ENCODE measurements at places on chromosomes 4 and X.

- peak; percentile 23 for DNase-seq
These were observed 172.2 kb downstream of the PPARGC1A start for GRCh38 chr4:23717528-23718248.

DNA sequence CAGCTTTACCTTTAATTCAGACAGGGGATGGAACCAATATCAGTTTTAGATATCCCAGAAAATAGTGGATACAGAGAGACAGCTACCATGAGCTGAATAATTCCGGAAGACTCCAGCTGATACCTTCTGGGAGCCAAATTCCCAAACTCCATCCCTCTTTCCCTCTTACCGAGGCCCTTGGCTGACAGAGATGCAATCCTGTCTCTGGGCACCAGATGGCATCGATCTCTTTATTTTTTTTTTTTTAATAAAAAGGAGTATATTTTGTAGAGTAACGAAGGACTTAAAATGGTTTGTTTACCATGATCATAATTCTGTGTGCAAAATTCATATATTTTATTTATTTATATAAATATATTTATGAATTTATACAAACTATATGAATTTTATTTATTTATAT is 31.0 kb downstream of the RAB40A start:
- no peak for DNase-seq

DNA sequence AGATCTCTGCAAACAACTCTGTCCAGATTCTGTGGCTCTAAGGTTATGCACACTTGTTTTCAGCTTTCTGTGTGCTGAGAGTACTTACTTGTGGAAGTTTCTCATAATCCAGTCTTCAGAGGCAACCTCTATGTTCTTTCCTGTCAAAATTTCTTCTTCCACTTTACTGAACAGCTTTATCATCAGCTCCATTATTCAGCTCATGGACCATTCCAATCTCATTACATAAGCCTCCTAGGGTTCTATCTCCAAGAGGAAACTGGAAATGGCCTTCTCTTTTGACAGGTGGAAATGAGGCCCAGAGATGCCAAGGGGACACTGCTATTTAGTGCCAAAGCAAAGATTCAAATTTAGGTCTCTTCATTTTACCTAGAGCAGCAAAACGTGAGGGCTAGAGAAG is 61.3 kb downstream of the CHRDL1 start:
- no peak for DNase-seq

DNA sequence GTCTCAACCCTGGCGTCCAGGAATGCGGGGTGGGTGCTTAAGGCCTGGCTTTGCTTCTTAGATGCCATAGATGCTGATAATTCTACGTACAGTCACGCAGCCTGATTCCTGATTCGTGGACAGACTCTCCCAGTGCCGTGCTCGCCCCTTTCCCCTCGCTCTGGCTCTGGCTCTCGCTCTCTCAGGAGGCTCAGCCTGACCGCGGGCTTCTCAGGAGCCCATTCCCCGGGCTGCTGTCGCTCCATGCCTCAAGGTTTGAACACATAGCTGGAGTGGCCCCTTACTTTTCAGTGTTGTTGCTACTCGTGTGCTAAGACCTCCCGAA is 59.2 kb upstream of the ZC4H2 start:
- DNase-seq: no peak

- no peak for DNase-seq
These were observed 300.9 kb downstream of the FAM47A start for GRCh38 chrX:33831211-33831610.

- no peak for DNase-seq
These were observed 55.9 kb downstream of the FHDC1 start for GRCh38 chr4:152992027-152992426.

DNA sequence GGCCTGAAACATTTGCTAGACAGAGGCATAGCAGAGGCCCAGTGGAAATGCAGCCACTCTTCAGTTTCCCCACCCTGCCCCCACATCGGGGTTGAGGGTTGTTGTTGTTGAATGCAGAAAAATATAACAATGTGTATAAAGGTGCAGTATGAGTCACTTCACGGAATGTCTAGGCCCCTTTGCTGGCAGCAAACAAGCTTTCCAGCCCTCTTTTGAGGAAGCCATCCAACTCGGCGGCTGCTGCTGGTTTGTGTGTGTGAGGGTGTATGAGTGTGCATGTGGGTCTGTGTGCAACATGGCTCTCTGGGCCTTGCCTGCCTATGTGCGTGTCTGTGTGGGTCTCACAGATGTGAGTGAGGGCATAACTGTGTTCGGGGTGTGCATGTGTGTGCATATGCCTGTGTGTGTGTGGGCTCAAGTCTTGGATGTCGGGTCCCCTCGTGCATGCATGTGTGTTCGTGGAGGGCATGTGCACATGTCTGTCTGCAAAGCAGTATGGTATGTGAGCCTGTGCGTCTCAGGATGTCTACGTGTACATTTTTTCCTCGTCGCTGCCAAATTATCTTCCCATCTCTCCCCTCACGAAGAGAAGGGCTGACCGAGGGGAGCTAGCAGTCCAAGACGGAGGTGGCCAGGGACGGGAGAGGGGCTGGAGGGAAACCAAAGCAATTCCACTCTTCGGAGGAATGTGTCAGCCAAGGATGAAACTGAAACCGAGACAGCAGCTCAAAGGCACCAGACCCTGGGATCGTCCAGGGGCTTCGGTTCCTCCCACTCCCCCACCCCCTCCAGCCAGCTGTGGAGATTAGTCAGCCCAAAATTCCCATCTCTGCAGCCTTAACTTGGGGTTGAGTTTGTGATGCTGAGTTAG is 8.4 kb upstream of the ELF4 start:
- no peak for DNase-seq

GRCh38 chr4:83013902-83014301 is 3.3 kb upstream of the LIN54 start:
- DNase-seq: no peak

DNA sequence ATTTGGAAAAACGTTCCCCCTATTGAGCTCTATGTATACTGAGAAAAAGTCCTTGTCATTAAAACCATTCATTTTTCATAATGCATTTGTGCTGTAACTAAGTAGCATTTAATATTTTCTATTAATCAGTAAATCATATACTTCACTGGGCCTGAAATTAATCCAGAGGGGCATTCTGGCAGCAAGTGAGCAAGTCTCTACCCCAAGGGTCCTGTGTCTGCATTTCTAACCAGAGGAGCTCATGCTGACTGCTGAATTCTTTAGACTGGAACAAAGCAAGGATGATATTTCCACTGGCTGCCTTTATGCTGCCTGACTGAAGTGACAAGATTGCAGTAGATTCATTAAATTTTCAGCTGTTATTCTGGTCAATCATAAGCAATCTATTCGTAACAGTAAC is 246.5 kb downstream of the SLITRK2 start:
- no peak for DNase-seq

GRCh38 chr4:10582059-10582686 is 102.4 kb downstream of the CLNK start:
- peak; percentile 37 for DNase-seq

GRCh38 chr4:48556268-48556667 is 66.2 kb downstream of the ZAR1 start:
- no peak for DNase-seq

DNA sequence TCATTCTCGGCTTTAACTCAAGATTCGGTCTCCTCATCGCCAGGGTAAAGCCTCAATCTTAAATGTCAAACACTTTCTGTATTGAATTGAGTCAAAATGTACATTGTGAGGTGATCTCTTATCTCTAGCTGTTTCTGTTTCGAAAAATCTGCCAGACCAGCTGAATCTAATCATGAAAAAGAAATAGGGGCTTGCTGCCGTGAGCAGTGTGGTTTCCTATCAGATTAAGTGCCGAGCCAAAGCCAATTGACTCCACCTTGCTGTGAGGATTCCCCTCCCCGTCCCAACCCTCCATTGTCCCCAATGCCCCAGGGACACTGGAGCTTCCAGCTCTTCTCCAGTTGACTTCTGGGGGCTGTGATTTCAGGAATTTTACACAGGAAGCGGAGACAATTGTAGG is 12.5 kb upstream of the CRLF2 start:
- peak; percentile 61 for DNase-seq
